ENCODE measurements at places on chromosomes 4 and X. TPM values are rescaled to one million over a fixed set of nuclear protein-coding genes. Genes with fewer than 3 reads are reported as not detected.

The YY2 gene
- total RNA-seq, result 2.2 TPM

The RRH gene
- 0.10 TPM for total RNA-seq

The RHOXF2 gene
- not detected for total RNA-seq

The PAGE2B gene
- not detected for total RNA-seq

The ADH5 gene
- 112 TPM for total RNA-seq
